NCI-H2081 (cell line): ENCODE measurements at places on chromosomes 5 and 9.
A peak's percentile ranks its signal among the peaks of the same experiment; 100 is the strongest.

DNA sequence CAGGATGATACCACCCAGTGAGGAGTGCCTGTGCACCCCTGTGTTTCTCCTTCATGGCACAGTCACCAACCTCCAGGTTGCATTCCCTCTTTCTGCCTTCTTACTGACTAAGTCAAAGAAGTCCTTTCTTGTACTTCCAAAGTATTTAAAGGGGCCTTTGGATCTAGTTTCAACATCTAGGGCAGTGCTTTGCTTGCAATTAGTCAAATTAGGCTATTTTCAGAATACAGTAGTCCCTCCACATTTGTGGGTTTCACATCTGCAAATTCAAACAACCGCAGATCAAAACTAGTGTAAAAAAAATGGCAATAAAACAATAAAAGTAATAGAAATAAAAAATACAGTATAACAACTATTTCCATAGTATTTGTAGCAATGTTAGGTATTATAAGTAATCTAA lies 333.9 kb upstream of the SEMA6A start:
- no peak for DNase-seq

DNA sequence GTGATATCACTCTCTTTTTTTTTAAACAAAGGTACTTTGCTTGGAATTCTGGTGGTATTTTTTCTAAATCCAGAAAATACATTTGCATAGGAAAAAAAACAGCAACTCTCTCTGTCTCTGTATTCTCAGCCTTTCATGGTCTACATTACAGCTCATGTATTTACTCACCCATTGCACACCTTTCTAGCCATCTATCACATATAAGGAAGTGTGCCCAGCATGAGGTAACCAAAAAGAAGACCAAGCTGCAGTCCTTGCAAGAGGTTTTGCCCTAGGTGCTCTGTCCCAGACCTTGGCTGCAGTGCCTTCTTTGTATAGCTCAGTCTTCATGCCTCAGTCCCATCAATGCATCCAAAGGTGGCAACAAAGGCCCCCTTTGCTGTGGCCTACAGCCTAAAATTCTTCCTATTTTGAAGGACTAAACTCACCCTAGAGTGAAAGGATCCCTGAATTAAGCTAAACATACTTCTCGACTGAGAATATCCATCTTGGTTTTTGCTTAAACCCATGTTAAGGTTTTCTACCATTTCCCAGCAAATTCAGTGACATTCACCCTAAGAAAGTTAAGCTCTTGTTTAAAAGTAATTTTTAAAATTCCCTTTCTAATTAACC lies 446.4 kb downstream of the KIF4B start:
- DNase-seq = peak; percentile 14

- no peak for DNase-seq
Measured at GRCh38 chr5:139796061-139796806, 626 bp downstream of the PSD2 start.

DNA sequence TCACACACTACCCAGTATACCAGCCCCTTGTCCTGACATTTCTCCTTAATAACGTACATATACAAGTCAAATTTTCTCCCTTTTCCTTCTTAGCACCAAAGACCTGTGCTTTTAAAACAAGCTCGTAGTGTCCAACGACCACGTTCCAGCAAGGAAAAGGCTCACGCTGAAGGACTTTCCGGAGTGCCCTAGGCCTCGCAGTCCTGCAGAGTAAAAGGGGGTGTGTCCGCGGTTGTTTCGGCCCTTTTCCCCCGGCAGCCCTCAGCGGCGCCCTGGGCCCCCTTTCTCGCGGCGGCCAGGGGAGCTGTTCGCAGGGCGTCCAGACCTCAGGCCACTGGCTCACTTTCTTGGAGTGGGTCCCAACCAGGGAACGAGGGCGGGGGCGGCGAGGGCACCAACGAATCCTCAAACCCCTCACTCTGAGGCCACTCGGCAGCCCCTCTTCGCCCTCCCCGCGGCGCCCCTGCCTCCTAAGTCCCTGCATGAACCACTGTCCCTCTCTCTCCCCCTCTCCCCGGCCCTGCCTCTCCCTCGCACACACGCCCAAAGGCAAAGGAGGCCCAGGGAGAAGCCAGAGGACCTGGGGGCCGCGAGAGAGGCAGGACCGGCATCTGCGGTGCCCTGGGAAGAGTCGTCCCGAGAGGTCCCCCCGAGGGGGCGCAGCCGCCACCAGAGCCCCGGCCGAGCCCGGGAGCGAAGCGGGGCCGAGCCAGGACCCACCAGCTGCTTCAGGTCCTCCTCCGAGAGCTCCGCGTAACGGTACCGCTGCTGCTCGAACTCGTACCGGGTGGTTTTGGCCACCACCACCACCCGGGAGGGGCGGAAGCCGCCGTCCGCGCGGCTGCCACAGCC lies 720 bp downstream of the NADK2 start:
- peak; percentile 22 for DNase-seq

DNA sequence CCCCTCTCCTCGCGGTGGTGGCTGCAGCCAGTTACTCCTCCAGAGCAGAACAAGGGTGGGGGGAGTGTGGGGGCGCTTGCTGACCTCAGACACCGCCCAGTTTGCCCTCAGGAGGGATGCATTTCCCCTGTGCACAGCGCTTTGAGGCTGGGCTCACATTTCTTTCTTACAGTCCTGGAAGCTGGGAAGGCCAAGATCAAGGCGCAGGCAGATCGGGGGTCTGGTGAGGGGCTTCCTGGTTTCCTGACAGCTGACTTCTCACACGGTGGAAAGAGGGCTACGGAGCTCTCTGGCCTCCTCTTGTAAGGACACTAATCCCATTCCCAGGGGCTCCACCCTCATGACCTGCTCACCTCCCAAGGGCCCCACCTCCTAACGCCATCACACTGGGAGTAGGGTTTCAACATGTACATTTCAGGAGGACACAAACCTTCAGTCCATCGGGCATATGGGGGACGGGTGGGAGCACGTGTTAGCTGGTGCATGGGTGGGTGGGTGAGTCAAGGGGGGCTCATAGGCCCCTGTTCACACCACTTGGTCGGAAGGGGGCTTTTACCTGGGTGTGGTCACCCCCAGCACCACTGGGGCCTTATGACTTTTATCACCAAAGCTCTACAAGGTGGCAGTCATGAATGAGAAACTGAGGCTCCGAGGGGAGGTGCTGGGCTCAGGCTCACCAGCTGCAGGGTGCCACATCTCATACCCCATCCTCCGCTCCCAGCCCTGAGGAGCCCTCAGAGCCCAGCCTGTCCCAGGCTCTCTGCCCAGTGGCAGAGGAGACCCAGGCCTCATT lies 7.7 kb upstream of the SCGB3A1 start:
- DNase-seq = no peak

DNA sequence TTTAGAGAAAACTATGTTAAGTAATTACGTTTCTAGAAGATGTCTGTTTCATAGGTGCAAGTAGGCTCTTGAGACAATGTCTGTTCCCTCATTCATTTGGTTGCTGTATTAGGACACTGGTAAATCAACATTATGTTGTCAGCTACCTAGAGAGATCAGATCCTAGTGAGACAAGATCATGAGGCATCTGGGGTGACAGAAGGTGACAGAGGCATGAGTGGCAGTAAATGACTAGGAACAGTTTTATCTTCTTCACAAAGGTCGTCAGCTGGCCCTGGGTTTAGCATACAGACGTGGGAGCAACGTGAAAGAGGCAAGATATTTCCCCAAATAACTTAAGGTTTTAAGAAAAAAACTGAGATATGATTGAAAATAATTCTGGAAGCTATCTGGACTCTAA lies 1926.3 kb upstream of the WWC1 start:
- DNase-seq = no peak

DNA sequence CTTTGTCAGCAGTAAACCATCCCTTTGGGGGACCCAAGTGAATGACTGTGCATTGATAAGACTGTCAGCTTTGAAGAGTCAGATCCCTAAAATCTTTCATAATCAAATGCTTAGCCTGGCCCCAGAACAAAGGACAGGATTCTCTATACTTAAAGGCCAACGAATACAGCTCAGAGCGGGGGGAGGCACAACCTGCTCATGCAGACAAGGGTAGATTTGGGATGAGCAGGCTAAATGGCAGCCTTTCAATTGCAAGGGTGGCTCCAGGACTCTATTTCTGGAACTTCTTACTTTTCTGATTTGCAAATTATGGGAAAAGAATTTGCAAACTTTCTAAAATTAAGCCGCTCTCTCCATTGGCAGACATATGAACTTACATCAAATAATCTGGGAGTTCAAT lies 66.4 kb downstream of the ELL2 start:
- DNase-seq = no peak

DNA sequence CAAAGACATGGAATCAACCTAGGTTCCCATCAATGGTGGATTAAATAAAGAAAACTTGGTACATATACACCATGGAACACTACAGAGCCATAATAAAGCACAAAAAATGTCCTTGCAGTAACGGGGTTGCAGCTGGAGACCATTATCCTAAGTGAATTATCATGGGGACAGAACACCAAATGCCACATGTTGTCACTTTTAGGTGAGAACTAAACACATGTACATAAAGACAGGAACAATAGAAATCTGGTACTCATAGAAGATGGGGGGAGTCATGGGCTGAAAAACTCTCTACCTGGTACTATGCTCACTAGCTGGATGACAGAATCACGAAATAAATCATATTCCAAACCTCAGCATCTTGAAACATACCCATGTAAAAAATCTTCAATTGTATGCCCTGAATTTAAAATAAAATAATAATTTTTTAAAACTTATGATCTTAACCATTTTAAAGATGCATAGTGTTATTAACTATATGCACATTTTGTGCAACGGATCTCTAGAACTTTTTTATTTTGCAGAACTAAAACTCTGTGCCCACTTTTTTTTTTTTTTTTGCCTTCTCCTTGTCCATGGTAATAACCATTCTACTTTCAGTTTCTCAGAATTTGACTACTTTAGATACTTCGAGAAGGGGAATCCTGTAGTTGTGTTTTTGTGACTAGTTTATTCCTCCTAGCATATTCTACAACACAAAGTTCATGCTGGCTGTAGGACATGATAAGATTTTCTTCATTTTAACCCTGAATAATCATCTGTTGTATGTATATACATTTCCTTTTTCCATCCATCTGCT lies 1081.6 kb upstream of the ACO1 start:
- no peak for DNase-seq

GRCh38 chr9:114694146-114694545 lies 12.2 kb upstream of the TEX48 start:
- DNase-seq = no peak

DNA sequence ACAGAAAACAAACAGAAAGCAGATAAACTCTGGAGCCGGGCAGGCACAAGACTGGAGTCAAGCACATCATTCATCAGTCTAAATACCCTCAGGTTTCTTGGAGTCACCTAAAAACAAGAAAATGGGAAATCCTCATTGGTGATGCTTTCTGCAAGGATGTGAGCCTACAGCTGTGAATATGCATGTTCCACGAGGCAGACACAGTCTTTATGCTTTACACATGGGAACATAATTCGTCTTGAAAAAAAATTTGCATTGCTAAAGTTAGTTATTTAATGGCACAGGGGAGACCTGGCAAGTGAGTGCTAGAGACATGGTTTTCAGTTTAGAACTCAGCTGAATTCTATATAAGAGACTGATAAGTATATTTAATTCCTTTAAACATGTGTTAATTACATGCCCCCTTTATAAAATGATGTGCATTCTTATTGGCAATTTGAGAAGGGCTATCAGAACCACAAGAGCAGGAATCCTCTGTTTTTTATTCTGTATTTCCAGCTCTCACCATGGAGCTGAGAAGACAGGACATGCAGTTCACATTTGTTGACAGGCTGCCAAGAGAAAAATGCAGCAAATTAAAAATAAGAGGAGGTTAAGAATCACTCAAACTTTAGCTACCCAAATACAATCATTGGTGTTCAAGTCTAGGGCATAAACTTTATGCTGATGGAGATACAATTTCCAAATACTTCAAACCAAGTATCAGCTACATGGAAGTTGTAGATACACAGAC lies 438.0 kb upstream of the MPDZ start:
- no peak for DNase-seq

- no peak for DNase-seq
Measured at GRCh38 chr9:92649007-92649406, 20.9 kb downstream of the IPPK start.

DNA sequence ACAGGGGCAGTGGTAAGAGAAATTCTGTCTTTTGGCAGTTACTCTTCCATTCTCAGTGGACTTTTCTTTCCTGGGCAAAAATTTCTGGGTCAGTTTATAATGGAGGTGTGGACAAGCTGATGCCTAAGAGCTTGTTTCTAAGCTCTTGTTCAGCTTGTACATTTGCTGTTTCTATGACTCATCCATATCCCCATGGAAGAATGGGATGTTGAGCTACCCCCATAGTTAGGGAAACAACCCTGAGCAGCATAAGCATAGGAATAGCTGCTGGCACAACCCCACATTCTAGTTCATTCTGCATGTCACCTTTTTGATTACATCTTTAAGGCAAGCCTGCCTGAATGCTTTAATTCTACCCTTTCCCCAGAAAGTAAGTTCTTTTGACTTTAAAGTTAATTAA lies 173.3 kb downstream of the PSAT1 start:
- no peak for DNase-seq

DNA sequence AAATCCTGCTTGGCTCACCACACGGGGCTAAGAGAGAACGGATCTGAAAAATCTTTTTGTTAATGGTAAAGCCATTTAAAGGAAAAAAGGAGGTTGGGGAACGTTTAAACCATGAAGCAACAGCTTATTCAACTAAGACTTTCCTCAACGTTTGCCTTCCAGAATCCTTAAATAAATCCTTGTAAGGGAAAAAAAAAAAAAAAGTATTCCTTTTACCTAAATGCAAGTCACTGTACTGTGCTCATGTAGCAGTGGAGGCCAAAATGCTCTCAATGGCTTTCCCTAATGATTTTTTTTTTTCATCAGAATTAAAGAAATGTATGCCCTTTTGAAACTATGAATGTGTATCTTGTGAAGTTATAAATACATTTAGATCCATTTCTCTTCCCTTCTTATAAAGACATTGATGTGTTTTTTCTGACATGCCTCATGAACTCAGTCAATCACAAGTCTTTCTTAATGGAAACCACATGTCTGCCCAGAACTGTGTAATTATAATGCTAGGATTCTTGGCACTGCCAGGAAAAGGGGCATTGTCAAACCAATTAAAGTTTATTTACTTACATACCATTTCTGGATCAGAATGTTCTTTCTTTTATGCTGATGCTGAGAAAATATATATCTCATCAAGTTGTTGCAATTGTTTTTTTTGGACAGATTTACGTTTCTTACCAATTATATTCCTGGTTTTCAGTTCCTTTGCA lies 107.5 kb downstream of the EBF1 start:
- DNase-seq = no peak

- no peak for DNase-seq
Measured at GRCh38 chr9:4308482-4308881, 8.6 kb upstream of the GLIS3 start.

- no peak for DNase-seq
Measured at GRCh38 chr5:175572886-175573285, 85.0 kb upstream of the HRH2 start.

GRCh38 chr5:115941051-115941675 lies 21.1 kb upstream of the LVRN start:
- no peak for DNase-seq
